NCI-H2171 treated with DMSO at 0.1 percent for 48 hours (cell line): ENCODE measurements at places on chromosomes 3 and 15.
A peak's percentile ranks its signal among the peaks of the same experiment; 100 is the strongest.

DNA sequence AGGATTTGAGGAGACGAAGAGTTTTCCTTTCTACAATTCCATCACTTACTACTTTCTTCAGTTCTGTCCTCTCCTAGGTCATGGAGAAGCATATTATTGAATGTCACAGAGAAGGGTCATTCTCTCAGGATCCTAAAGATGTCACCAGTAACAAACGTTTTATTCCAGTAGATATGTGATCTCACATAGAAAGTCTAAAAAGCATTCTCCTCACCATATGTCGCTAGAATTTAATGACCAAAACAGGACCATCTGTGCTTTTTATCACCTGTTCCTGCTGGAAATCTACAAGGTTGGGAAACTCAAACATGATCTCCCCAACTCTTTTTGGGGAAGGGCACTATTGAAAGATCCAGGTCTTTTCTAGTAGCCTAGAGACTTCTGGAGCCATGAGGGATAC, 24.0 kb upstream of the FRMD5 start:
- peak; percentile 79 for DNase-seq

DNA sequence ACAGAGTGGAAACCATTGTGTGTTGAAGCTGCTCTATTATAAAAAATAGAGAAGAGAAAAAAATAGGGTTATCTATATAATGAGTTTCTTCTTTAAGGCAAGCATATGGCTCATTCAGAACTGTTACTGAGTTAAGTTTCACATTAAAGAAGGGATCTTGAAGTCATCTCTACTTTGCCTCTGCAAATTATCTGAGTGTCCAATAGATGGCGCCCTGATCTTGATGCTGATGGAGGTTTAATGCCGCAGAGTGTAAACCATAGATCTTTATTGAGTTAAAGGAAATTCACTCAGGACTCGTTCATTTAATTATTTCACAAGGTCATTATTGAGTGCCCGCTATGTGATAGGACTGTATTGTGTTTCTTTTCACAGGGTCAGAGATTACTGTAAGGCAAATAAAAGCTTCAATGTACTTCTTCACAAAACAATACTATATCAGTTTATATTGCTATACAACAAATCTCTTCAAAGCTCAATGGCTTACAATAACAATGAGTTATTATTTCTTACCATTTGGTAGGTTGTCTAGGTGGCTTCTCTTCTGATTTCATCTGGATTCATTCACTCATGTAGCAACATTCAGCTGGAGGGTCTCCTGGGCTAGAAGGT, 171.4 kb downstream of the NSUN3 start:
- peak; percentile 18 for DNase-seq

- no peak for DNase-seq
Measured at GRCh38 chr15:25775317-25775912, 87.7 kb downstream of the ATP10A start.

GRCh38 chr15:84009616-84010015, 226.0 kb upstream of the GOLGA6L4 start:
- no peak for DNase-seq

DNA sequence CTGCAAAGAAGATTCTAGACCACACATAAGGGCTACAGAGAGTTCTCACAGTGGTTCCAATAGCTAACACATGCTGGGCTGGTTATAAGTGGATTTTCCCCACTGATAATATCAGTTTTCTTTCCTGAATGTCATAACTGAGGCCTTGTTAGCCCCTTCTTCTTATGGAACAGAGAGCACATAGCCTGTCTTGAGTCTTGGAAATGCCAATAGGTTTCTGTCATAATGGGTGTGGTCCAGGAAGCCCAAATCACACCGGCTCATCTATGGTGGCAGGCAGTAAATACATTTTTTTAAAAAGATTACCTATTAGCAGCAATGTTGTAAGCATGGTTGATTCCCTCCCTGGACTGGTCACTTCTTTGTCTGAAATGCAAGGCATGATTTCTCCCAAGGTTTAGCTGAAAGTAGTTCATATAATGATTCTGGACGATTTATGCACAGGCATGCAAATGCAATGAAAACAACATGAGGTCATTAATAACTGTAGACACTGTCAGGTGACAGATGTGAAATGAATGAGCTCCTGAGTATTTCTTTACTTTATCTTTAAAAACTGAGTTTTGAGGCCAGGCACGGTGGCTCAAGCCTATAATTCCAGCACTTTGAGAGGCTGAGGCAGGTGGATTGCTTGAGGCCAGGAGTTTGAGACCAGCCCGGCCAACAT, 67.2 kb upstream of the ATP2C1 start:
- DNase-seq: no peak

DNA sequence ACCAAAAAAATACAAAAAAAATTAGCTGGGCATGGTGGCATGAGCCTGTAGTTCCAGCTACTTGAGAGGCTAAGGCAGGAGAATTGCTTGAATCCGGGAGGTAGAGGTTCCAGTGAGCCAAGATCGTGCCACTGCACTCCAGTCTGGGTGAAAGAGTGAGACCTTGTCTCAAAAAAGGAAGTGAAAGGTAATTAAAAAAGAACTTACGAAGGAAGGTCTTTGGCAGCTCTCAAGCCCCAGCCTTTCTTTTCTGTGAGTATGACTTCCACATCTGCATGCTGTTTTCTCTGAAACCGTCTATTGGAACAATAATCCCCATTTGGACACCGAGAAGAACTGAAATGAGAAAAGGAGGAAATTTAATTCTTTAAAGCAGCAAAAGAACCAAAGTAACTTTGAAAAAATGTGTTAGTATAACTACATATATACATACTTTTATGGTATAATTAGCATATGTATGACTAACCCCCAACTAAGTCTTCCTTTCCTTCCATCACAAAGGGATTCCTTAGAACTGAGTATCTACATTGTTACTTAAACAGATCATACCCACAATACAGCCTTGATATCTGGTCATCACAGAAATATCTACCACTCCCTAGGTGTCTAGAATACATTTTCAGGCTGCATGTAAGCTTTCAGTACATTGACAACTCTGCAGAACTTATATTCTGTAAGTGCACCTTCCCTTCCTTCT, 50.1 kb downstream of the SETD2 start:
- DNase-seq: no peak

GRCh38 chr3:53069422-53070068, 23.7 kb upstream of the SFMBT1 start:
- no peak for DNase-seq

DNA sequence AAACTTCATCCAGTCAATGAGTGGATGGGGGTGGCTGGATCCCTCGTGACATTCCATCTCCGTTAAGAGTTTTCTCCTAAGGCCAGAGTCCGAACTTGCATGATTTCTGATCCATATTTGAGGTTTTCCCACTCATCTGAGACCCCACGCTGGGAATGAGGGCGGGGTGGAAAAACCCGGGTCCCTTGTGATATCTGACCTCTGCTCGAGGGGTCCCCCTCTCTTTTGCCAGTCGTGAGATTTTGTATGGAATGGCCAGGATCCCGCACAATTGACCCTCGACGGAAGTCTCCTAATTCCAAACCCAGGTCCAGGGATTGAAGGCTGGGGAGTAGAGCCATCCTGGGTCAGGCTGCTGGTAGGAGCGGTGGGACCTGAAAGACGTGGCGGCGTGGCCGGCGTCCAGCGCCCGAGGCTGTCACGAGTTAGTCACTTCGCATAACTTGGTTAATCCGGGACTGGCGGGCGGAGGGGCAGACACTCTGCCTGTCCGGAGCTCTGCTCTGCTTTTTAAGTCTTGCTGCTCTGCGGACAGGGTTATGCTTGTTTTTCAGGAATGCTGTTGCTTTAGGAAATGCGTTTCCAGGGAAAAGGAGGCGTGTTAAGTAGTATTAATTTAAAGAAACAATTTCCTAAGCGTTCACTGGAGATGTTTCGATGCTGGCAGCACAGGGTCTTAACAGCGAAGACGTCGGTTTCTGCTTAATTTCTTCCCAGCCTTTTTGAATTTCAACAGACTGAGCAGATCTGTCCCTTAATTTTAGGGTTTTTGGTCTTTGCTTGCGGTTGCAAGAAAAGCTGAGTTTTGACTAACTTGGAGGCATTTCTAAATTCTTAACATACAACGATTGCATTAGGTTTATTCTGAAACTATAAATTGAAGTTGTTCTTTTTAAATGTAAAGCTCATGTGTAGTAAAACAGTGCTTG, 69.7 kb upstream of the LRRFIP2 start:
- DNase-seq: no peak

DNA sequence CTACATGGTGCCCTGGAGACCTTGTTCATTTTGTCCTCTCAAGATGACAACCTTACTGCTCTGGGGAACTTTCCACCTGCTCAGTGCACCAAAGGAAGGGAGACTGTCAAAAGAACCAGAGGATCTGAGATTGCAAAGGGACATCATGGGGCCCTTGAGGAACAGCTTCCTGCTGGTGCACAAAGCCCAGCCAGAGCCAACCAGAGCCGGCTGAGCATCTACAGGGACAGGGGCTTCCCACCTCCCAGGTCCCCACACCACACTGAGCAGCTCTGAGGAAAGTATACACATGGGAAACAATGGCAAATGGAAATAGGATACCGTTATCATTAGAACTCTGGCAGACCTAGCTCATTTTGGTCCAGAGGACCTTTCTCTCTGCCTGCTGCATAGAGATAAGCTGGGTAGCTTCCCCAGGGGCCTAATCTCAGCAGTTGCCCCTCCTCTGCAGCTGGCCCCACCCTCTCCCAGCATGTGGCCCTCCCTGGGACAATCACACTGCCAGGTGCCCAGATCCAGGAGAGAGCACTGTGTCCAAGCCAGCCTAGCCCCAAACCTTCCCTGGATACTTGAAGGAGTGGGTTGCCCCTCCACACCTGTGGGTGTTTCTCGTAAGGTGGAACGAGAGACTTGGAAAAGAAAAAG, 123.4 kb upstream of the PRR20G start:
- peak; percentile 16 for DNase-seq

DNA sequence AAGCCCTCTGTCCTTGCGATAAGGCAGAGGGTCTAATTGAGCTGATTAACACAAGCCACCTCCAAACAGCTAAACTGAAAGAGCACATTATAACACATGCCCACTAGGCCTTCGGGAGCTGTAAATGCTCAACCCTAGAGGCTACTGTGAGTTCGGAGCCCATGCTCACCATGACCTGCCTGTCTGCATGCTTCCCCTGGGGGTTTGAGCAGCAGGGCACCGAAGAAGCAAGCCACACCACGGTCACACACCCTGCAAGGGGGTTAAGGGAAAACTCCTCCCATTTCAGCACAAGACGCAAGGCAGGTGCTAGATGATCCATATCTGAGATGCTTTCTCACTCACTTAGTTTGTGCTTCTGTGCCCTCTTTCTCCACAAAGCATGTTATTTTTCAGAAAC, 435.9 kb upstream of the CADM2 start:
- DNase-seq: no peak

GRCh38 chr3:185716436-185717108, 108.3 kb downstream of the IGF2BP2 start:
- DNase-seq: no peak

DNA sequence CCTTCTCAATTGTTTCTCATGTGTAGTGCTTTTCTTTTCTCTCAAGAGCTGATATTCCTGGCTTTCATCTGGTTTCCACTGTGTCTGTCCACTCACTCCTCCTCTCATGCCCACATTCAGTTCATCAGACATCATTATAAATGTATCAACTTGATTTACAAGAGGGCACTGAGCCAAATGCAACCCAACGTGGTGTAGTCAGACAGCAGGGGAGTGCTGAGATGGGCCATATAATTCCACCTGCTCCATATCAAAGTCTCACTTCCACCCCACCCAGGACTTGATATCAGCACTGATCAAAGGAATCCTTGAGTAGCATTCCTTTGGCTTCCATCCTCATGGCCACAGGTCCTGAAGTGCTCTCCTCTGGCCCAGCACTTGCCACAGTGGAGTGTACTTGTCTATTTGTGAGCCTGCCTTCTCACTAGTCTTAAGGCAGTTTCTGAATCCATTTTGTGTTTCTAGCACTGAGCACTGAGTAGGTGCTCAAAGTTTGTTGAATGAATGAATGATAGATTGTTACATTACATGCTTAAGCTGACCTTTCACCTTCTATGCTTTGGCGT, 252.8 kb downstream of the CLSTN2 start:
- DNase-seq: no peak

GRCh38 chr15:80660119-80660518, 35.0 kb upstream of the ABHD17C start:
- DNase-seq: no peak

DNA sequence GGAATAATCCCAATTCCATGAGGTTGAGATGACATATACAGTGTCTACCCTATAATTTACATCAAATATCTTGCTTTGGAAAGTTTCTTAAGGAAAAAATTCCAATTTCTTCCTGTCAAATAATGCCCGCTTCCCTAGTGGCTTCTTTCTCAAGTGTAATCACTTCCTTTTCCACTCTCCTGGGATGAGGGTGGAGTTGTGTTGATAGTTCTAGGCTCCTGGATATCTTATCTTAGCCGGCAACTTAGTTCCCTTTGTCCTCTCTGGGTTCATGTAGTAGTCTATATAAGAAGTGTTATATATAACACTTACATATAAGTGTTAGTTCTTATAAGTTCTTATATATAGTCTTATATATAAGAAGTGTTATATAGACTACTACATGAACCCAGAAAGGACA, 10.9 kb downstream of the TAGLN3 start:
- DNase-seq: no peak

GRCh38 chr3:63333815-63334214, 55.7 kb downstream of the SYNPR start:
- peak; percentile 11 for DNase-seq

GRCh38 chr15:51390966-51391422, 49.5 kb downstream of the GLDN start:
- peak; percentile 18 for DNase-seq

DNA sequence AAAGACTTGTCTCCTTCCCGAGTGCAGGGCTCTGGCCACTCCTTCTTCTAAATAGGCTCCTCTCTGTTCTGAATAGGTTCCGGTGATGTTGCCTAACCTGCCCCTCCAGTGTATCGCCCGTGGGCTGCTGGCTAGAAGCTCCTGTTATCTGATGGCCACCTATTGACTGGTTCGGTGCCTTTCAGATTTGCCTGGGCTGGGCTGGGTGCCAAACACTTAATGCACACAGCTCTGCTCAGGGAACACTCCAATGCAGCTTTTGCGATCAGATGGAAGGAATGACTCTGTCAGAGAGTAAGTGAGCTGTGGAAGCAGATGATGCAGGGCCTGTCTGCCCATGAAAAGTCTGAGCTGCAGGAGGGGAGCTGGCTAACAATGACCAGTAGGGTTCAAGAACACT, 112.9 kb downstream of the CORO2B start:
- DNase-seq: peak; percentile 89

GRCh38 chr3:56205406-56205805, 262.9 kb downstream of the ERC2 start:
- no peak for DNase-seq

DNA sequence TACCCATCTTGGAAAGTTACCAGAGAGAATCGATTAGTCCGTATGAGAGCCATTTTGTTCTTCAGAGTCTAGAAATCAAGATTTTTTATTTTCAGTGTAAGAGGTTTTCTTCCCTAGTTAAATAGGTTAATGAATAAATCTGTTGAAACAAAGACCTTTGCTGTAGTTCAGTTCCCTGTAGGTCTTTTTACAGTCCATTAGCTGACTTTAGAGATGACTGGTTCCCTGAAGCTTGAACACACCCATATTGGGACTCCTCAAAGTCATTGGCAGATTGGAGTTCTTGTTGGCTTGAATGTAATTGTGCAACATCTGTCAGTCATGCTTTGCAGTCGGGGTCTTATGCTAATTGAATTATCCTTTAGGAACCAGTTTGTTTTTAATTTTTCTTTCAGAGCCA, 45.3 kb downstream of the SEMA6D start:
- peak; percentile 62 for DNase-seq
